ENCODE measurements at places on chromosomes 5 and 9.
A peak's percentile ranks its signal among the peaks of the same experiment; 100 is the strongest.

GRCh38 chr9:124040935-124041816, 29.6 kb downstream of the LHX2 start:
- peak; percentile 14 for DNase-seq

DNA sequence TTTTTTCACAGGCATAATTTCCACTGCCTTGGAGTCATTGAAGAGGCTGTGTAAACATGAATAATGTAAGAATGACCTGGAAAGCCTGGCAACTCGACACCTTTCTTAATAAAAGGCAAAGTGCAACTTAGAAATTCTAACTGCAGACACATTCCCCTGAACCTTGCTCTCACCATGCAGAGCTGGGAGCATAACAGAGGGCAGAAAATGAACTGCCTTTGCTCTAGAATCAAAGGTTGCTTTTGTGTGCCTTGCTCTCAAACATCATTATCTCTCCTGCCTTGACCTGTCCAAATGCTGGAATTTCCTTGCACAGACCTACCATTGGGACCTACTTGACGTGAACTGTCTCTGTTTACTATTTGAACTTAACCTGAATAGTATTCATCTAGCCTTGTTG, 462.0 kb upstream of the ZNF462 start:
- no peak for DNase-seq

- no peak for DNase-seq
Observed at GRCh38 chr5:112973904-112974303, 2.7 kb upstream of the DCP2 start.

DNA sequence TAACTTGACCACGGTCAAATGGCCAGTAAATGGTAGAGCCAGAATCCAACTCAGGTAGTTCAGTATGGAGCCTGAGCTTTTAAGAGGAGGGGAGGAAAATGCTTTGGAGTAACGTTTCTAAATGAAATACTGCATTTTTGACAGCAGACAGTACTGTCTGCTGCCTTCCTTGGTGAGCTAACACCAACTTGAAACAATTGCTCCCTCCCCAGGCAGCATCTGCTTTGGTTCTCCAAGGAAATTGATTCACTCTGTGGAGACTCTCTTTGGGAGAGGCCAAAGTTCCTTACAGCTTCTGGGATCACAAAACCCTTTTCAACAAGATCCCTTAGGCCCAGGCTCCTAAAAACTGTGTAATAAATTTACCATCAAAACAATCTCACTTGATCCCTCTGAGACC, 75.2 kb upstream of the SSBP2 start:
- DNase-seq: no peak

GRCh38 chr5:133715616-133716015, 103.3 kb upstream of the FSTL4 start:
- DNase-seq: no peak

- no peak for DNase-seq
Observed at GRCh38 chr5:133919148-133920136, 49.0 kb downstream of the C5orf15 start.

DNA sequence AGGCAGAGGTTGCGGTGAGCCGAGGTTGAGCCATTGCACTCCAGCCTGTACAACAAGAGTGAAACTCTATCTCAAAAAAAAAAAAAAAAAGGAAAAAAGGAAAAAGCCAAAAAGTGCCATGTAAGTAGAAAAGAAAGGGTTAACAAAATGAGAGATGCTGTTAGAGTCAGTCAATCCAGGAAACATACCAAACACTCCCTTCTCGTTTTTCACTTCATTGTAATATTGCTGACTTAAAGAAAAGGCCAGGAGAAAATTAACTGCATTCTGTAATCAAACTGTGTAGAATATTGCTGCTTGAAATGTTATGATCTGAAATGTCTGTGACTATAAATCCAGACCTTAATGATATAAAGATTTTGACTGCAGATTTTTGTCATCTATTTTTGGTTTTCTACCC, 379.1 kb downstream of the ENC1 start:
- DNase-seq: no peak

DNA sequence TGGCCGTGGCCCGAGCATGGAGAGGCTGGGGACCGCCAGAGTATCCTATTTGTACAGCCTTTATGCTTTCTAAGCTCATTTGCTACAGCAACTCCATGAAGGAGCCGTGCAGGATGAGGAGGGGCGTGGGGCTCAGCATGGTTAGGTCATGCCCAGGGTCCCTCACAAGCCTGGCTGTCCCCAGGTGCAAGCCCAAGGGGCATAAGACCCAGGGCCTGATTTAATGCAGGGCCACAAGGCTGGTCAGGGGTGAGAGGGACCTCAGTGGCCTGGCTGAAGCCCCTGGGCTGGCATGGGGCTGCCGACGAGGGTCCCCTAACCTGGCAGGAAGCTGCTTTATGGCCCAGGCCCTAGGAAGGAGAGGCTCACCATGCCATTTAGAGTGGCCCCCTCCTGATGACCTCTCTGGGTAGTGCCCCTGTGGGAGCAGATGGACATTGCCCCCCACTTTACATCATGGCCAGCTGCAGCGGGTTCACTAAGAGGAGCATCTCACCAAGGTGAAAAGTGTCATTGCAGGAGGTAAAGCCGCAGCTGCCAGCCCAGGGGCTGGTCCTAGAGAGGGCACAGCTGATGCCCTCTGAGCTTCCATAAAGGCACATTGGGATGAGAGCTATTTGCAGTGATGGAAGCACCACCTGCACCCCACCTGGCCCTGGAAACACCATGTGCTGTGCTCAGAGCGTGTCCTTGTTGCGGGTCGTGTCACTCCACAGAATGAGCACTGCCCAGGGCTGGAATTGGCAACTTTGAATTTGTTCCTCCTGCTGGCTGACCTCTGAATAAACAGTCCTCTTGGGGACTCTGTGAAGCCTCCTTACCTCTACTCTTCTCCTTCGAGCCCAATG, 58.9 kb downstream of the ZNF618 start:
- DNase-seq: no peak

DNA sequence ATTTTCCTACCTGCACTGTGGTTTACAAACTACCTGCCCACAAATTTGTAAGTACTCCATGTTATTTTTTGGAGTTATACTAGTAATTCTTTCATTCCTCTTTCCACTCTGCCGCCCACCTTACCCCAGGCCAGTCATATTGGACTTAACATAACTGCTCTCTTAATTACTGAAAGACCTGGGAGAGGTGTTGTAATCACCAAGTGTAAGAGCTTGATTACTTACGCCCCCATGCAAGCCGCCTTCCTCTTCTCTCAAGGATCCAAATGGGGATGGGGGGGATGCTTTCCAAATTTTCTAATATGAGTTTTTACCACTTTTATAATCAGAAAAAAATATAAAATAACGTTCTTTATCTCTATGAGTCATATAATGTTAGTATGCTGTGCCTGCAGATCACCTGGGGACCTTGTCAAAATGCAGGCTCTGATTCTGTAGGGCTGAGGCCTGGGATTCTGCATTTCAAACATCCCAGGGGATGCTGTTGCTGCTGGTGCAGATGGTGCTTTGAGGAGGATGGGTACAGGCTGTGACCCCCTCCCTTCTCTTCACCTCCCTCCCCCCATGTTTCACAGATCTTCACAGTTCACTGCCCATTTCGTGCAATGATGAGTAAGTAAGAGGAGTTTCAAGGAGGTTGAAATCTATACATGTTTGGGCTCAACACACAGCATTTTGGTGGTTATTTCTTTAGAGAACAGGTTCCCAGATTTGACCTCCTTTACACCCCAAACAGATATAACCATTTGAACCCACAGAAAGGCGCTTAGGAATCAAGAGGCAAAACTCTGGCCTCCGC, 87.3 kb downstream of the SEC61B start:
- DNase-seq: no peak

DNA sequence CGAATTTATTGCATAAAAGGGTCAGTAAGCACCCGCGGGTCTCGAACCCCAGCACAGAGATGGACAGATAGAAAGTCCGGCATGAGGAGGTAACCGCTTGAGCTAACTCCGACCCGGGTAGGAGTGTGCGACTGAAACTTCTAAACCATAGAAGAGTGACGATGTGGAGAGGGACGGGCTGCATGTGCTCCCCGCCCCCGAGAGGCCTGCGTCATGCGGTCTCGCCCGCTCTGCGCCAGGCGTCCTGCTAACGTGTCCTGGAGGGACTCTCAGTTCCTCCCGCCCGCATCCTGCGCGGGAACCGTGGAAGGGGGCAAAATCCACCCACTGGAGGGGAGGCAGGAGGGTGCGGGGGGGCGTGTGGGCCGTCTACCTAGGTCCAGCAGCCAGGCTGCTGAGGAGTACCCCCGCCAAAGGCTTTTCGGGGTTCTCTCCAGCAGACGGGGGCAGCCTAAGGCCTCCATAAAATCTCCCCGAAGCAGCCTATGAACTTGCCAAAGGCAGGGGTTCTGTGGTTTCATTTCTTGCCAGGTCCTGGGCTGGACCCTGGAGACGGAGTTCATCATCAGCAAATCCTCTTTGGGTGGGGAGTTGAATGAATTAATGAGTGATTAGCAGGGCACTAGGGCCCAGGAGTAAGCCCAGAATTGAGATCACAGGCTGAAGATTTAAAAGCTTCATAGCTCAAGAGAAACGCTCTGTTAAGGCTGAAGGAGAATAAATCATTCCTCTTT, 51.9 kb downstream of the TGFBI start:
- peak; percentile 45 for DNase-seq

GRCh38 chr5:160089531-160089930, 29.7 kb downstream of the PWWP2A start:
- no peak for DNase-seq

GRCh38 chr9:38700695-38701094, 19.2 kb downstream of the FAM240B start:
- DNase-seq: no peak

DNA sequence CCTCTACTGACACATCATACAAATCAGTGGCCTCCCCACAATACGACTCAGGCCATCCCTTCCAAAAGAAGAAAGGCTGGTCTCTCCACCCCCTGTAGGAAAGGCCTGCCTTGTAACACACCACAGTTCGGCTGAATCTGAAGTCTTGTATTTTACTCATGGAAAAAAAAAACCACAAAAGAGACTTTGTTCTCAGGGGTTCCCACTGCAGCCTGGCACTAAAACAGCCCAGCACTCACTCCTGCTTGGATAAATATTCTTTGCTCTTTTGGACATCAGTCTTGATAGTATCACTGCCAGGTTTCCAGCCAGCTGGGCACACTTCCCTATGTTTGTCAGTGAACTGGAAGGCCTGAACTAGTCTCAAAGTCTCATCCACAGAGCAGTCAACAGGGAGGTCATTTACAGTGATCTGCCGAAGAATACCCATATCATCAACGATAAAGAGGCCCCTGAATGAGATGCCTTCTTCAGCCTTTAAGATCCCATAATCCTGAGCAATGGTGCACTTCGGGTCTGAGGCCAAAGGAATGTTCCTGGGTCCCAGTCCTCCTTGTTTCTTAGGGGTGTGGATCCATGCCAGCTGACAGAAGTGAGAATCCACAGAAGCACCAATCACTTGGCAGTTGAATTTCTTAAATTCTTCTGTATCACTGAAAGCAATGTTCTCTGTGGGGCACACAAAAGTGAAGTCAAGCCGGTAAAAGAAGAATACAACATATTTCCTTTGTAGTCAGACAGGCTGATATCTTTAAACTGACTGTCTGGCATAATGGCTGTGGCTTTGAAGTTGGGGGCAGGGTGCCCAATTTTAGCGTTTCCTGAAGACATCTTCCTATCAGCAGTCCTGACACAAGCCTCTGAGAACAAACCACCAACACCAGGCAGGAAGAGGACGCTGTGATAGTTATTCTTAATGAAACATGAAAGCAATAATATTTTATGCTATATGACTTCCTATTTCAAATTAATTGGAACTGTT, 198.1 kb downstream of the LURAP1L start:
- DNase-seq: no peak

- DNase-seq: no peak
Observed at GRCh38 chr5:115458003-115458409, 86.6 kb downstream of the FEM1C start.

GRCh38 chr5:99104538-99105132, 175.8 kb upstream of the CHD1 start:
- DNase-seq: peak; percentile 12

- no peak for DNase-seq
Observed at GRCh38 chr5:142246-142810, 49.0 kb upstream of the LRRC14B start.

Measured in T-helper 2 cell (primary cell).